ENCODE measurements at places on chromosomes 7 and 10.

DNA sequence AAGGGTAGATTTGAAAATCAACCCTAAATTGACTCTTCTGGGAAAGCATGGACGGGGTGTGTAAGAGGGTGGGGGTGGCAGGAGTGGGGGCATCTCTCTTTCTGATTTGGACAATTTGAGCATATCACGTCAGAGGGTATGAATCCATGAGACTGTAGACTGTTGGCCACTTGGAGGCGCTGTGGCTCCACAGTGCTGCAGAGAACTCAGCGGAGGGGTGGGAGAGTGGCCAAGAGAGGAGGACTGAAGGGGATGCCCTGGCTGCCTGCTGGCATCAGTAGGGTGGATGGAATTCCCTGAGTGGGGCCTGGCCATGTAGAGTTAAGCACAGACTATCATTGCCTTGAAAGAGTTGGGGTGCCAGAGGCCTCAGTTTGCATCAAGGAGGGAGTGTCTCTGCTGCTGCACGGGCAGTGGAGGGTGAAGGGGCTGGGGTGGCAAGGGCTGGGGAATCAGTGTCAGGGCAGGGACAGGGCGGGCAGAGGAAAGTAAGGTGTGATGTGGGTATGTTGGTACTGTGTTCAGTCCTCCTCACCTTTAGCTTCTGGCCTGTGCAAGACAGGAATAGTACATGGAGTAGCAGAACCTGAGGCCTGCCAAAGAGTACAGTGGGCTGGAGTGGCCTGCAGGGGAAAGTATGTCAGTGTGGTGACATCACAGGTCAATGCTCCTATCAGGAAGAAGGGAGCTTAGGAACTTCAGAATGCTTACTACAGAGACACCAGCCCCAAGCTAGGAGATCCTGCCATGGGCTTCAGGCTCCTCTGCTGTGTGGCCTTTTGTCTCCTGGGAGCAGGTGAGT is 133.5 kb upstream of the PRSS58 start:
- peak; percentile 29 for DNase-seq

GRCh38 chr10:93601146-93601773 is at the start of gene RBP4:
Gene RBP4 (minus strand): TSS chr10:93601235. CDS start chr10:93601028, 207 bp downstream.
- DNase-seq: peak; percentile 21

DNA sequence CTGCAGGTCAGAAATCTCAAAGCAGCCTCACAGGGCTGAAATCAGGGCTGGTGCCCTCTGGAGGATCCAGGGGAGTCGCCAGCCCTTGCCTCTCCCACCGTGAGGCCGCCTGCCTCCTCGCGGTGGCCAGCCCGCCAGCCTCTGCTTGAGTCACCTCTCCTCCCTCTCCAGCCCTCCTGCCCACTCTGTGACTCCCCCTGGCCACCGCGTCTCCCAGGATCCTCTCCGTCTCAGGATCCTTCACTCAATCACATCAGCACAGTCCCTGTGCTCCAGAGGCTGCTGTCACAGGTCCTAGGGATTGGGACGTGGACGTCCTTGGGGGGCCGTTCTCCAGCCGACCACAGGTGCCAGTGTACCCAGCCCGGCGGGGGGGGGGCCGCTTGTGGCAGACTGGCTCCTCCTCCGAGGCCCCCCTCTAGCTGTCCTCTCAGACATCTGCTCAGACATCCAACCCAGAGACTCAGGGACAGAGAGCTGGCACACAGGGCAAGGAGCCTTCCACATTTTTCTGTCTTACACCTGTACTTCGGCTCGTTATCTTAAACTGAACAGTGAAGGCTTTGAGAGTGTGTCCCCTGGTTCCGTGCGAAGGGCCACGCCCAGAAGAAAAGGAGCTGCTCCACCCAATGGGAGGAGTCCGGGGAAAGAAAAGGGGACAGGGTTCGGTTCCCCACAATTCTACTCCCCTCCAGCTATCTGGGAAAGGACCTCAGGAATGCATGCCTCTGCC is 9.4 kb upstream of the PPP2R2D start:
- no peak for DNase-seq

DNA sequence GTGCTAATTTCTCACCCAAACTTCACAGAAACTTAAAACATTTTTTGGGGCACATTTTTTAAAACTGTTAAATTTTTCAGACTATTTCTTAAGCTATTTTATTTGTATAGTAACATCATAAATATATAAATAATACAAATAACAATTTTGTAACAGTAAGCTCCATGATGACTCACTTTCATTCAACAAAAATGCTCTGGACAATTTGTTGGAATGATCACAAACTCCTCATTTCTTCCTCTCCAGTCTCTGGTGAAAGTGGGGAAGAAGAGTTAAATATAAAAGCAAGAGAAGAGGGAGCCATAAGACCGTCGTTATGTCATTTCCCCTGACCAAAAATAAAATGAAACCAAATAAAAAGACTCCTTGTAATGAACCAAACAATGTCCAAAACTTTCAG is 162.4 kb downstream of the AGMO start:
- DNase-seq: peak; percentile 28

- DNase-seq: no peak
These were observed 99.5 kb upstream of the MXI1 start for GRCh38 chr10:110107887-110108286.

GRCh38 chr7:25313526-25313925 is 85.2 kb upstream of the NPVF start:
- DNase-seq: no peak

- no peak for DNase-seq
These were observed 96.7 kb upstream of the PIK3CG start for GRCh38 chr7:106768324-106768751.

DNA sequence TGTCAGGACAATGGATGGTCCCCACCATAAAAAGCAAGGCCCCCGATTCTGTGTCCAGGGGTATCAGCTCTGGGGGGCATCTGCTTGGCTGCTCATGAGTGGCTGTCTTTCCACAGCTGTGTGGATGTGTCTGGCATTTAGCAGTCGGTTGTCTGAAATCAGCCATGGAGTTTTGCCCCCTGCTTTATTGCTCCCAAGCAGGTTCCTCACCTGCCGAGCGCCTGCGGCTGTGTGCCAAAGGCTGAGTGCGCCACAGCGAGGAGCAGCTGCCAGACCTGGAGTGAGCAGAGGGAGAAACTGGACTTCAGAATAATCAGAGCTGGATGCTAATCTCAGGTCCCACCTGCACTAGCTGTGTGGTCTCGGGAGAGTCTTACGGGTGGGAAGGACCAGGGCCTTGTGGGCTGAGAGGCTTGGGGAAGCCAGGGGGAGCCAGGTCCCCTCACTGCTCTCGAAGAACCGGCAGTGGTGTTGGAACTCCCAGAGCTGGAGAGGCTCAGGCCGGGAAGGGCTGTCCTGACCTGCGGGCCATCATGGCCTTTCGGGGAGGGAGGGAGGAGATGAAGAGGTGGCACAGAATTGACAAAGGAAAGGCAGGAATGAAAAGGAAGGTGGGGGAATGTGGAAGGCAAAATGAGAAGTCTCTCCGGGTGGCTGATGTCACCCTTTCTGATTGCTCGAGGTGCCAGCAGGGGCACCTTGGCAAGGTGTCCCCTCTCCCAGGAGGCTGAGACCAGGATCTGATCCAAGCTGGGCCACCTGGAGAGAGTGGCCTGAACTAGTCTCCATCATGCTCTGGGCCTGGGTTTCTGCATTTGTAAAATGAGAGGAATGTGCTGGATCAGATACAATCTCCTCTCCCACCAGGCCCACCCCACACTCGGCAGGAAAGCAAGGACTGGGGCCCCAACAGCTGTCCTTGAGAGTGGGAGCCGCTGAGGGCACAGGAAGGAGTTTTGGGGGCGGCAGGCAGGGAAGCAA is 30.2 kb upstream of the LEP start:
- DNase-seq: no peak

- DNase-seq: peak; percentile 29
These were observed 87.5 kb upstream of the IFRD1 start for GRCh38 chr7:112362731-112363131.

- no peak for DNase-seq
These were observed 21.0 kb downstream of the HIBADH start for GRCh38 chr7:27641581-27642230.

DNA sequence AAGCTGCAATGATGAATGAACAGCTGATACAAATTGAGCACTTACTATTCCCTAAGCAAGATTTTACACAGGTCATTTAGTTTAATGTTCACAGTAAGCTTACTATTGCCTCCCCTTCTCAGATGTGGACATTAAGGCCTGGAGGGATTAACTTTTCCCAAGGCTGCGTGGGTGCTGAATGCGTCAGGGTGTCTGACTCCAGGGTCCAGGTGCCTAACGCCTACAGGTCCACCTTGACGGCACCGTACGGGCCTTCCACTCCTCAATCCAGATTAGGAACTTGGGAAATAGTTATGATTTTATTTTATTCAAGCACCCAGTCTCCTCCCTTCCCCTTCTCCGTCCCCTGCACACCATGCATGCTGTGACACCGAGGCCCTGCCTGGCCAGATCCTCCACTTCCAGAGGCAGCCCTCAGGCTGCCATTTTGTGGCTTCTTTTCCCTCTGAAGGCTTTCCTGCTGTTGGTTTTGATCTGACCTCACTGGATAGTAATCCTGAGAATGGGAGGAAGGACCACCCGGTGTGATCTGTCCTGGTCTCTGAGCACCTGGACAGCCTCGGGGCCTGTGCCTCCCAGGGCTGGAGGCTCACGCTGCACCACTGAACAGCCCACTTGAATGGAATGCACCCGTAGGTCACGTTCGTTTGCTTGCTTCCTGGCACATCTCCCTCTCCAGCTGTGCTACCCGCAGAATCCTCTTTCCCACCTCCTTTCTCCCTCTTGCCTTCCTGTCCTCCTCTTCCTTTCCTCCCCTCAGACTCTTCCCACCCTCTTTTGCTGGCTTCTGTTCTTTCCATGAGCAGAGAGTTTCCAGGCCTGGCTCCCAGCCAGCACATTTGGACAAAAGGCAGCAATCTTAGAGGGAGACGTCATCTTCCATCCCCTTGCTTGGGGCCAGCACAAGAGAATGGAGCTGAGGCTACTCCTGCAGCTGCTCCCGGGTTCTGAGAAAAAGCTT is 14.4 kb downstream of the DENND2A start:
- DNase-seq: peak; percentile 99

- no peak for DNase-seq
These were observed 228.4 kb upstream of the INHBA start for GRCh38 chr7:41931263-41931646.

DNA sequence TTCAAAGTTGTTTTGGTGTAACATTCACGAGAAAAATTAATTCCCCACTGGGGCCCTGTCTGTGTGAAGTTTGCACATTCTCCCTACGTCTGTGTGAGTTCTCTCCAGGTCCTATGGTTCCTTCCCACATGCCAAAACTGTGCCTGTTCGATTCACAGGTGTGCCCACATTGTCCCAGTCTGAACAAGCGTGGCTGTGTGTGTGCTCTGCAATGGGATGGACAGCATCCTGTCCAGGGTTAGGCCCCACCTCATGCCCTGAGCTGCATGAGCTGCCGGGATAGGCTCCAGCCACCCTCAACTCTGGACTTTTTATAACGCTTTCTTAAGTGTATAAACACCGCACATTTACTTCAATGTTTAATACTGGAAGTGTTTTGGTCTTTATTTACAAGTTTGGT is 55.4 kb downstream of the ARHGAP21 start:
- no peak for DNase-seq

DNA sequence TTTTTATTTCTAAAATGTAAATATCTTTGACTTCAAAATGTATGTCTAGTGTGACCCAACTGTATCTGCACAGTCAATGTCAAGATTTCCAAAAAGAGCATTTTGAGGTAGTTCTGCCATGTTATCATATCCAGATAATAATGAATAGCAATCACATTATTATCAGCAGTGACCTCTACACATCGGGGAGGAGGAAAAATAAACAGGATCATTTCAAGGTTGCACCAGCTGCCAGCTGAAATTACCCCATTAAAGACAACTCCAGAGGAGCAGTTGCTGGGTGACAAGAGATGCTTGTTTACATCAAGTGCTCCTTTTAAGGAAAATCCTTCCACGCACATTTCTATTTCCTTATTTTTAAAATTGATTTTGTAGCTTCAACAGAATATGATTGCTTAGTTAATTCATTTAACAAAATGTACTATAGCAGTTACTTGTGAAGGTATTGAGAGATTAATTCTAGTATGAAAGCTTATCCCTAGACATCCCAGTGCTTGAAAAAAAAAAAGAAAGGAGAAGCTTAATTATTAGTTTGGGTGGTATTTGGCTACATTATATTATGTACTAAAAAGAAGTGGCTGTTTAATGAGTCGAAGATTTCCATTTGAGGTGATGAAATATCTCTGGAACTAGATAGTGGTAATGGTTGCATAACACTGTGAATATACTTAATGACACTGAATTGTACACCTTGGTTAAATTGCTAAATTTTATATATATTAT is 19.3 kb upstream of the SLC35G1 start:
- DNase-seq: no peak

GRCh38 chr7:128879939-128880746 is 17.5 kb downstream of the ATP6V1F start:
- DNase-seq: peak; percentile 71

DNA sequence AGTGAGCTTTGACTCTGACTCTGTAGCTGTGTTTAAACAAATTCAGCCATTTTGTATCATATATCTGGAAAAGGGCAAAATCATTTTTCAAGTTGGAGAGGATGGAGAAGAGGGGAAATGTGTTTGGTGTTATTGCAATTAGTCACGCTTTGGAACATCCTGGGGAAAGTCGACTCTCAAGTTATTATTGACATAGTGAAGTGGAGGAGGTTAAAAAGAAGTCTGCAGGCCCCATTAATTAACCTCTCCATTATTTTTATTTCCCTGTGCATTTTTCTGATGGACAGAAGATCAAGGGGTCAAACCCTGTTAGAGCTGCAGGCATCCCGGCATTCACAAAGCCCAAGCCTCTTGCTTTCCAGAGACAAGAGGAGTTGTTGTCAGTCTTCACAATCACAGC is 132.6 kb downstream of the TEX36 start:
- DNase-seq: peak; percentile 23

DNA sequence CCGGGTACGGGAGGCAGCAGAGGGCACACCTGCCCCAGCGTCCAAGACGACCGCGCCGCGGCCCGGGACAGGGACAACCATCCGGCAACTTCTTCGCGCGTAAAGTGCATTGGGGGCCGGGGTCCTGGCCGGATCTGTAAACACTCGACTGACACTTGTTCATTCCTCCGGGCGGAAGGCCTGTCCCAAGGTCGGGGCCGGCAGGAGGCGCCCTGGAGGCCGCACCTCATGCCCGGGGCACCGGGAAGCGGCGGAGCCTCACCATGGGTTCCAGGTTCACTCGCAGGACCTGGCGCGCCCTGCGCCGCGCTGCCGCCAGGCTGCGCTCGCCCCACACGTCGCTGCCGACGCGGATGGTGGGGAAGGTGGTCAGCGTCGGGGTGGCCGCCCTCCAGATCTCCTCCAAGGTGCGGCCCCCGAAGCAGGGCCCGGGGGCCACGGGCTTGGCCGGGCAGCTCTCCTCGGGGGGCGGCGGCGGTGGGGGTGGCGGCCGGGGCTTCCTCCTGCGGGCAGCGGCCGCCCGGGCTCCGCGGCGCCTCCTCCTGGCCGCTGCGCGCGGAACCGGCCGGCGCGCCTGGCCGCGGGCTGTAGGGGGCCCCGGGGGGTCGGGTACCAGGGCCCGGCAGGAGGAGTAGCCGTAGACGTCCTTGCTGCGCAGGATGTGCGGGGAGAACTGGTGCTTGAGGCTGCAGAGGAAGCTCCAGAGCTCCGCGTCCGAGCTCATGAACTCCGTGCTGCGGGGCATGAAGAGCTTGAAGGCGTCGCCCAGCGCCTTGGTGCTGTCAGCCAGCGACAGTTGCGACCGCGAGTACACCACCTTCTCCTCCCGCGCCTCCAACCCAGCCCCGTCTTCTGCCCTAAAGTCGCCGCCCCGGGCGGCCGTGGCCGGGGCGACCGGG is 746 bp downstream of the CCDC71L start:
- DNase-seq: peak; percentile 77

Data from fibroblast of skin of scalp (primary cell).